ENCODE measurements at places on chromosomes 1 and 21.

DNA sequence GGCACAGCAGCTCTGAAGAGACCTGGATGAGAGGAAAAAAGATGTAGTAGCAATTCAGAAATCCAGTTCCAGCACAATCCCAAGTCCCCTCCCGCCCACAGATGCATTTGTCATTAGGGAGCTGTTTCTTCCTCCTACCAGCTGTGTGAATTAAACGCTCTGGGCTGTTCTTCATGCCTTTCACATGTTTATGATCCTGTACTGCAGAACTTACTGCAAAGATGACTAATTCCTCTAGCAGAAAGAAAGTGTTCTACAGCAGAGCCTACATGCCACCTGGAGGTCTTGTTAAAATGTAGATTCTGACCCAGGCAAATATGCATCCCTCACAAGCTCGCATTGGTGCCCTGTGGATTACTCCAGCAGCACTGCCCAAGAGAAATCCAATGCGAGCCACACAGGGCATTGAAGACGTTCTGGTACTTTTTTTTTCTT, 6.5 kb downstream of the ENO1 start:
- no peak for DNase-seq

DNA sequence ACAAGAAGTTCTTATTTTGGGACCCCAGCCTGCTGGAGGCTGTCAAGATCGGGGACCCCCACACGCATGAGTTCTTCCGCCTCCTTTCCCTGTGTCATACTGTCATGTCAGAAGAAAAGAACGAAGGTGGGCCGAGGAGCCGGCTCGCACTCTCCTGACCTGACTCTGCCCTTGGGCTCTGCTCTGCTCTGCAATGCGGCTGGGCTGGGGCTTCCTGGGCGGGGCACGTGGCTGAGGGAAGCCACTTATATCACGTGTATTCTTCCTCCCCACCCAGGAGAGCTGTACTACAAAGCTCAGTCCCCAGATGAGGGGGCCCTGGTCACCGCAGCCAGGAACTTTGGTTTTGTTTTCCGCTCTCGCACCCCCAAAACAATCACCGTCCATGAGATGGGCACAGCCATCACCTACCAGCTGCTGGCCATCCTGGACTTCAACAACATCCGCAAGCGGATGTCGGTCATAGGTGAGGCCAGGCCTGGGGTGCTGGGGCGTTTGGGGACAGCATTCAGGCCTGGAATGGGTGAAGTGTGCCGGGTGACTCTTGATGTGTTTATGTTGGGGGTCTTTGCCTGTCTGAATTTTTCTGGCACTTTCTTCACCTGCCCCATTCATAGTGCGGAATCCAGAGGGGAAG, 17.6 kb downstream of the ATP8B2 start:
- DNase-seq, result peak; percentile 84

GRCh38 chr1:233664804-233665574, 51.1 kb downstream of the KCNK1 start:
- no peak for DNase-seq

GRCh38 chr1:104132382-104132973, 382.8 kb downstream of the AMY1C start:
- DNase-seq, result no peak

DNA sequence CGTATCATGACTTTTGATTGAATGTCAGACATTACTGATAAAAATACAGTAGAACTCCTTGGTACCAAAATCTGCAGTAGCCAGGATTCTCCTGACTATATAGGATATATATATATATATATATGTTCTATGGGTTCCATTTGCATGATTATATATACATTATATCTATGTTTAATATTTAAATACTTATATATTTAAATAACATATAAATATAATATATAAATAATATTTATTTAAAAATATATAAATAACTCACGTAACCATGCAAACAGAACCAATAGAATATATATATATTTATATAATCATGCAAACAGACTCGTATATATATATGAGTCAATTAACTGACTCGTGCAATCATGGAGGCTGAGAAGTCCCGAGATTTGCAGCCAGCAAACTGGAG, 278.8 kb upstream of the PLXNA2 start:
- no peak for DNase-seq

DNA sequence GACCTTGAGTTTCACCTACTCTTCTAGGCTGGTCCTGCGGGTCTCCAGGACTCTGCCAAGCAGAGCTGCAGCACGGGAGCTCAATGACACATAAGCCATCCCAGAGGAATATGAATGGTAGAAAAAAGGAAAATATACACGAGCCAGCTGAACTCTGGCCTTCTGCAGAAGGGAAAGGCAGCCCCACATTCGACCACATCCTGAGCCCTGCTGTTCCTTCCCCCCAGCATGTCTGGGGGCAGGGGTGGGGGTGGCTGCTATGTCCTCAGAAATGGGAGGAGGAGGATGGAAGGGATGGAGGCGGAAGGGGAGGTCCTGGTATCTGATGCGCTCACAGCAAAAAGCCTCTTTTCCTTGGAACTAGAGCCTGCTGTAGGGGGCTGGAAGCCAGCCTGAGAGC, 12.1 kb upstream of the KDF1 start:
- DNase-seq, result no peak

GRCh38 chr1:22110016-22110415, 32.9 kb downstream of the WNT4 start:
- no peak for DNase-seq

GRCh38 chr1:32786856-32787255, 30.3 kb downstream of the YARS1 start:
- peak; percentile 21 for DNase-seq

DNA sequence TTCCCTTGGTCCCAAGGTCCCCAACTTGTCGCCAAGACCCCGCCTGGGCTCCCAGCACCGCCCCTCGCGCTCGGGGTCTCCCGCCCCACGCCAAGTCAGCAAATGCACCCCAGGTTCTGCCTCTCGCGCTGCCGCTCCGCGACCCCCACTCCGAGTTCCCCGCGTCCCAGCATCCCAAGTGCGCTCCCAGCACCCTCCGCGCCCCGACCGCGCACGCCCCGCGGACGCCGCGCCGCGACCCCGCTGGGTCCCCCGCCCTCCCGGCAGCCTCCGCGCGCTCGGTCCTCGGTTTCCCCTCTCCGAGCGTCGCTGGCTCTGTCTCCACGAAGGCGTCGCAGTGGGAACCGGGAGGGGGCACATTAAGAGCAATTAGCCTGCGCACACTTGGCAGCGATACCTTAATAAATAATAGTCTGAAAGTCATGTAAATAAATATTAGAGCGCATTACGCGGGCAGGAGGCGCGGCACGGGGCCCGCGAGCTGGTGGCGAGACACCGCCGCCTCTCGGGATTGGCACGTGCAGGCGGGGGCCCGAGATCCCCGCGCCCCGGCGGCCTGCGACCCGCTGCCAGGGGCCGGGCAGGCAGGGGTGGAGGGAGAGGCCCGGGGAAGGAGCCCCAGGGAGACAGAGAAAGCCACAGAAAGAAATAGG, 75.9 kb downstream of the VWA5B1 start:
- no peak for DNase-seq

- peak; percentile 71 for DNase-seq
Measured at GRCh38 chr21:41419921-41420862, 5.8 kb upstream of the MX1 start.

DNA sequence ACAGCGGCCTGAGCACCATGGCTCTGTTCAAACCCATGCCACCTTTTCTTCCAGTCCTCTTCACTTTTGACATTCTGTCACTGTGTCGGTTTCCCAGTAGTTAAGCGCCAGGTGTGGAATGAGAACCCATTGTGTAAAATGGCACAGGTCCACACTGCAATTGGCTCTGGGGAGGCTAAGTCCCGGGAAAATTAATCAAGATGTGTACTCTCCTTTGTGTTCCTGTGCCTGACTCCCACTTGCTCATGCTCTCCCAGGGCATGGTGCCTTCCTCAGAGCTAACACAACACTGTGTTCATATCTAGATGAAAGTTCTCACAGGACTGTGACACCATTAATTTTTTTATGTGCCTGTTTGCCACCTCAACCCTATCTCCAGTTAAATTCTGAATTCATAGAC, 59.0 kb upstream of the BTG3 start:
- DNase-seq, result no peak

DNA sequence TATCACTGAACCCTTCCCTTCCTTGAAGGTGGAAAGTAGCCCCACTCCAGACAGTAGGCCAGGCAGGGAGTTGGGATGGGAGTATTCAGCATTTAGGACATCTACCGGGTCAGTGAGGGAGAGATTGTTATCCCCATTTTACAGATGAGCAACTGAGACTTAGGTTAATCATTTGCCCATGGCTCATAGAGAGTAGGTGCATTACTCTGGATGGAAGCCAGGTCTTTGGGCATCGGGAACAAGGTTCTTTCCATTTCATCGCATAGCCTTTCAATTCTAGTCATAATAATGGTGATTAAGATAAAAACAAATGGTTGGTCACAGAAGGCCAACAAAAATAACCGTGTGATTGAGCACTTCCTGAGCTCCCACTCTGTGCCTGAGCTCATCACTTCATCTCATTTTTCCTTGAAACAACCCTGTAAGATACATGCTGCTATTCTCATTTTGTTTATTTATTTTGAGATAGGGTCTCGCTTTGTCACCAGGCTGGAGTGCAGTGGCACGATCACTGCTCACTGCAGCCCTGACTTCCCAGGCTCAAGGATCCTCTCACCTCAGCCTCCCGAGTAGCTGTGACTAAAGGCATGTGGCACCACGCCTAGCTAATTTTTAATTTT, 64.8 kb downstream of the NAV1 start:
- DNase-seq, result no peak

DNA sequence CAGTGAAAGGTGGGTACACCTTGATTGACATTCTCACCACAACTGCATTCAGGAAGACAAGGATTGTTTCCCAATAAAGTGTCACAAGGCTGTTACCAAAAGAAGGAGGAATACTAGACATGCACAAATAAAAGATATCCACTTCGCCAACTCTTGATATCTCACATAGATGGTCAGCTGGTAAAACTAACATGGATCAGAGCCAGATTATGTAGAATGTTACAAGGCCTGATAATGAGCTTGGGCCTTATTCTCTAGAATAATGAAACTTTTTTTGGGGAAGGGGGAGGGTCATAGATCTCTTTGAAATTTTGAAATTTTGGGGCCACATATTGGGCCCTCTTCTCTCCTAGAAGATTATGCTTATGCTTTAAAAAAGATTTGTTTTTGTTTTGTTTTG, 24.9 kb downstream of the RAP1A start:
- DNase-seq, result no peak

- no peak for DNase-seq
Measured at GRCh38 chr1:204479387-204480136, 15.0 kb downstream of the PIK3C2B start.

- no peak for DNase-seq
Measured at GRCh38 chr1:110125810-110126209, 13.6 kb downstream of the UBL4B start.

GRCh38 chr1:65764052-65764451, 28.6 kb upstream of the PDE4B start:
- no peak for DNase-seq

GRCh38 chr1:108829498-108829916, 27.4 kb downstream of the AKNAD1 start:
- no peak for DNase-seq

- no peak for DNase-seq
Measured at GRCh38 chr1:89935235-89935634, 59.7 kb upstream of the ZNF326 start.

- no peak for DNase-seq
Measured at GRCh38 chr1:70504176-70504820, 93.2 kb downstream of the CTH start.

GRCh38 chr1:226419284-226420029, 11.6 kb upstream of the PARP1 start:
- no peak for DNase-seq

- DNase-seq, result no peak
Measured at GRCh38 chr1:65321879-65322278, 12.5 kb downstream of the DNAJC6 start.

GRCh38 chr1:57012315-57012714, 46.5 kb upstream of the C8B start:
- DNase-seq, result no peak

GRCh38 chr1:173161510-173162221, 45.5 kb downstream of the TNFSF4 start:
- no peak for DNase-seq

DNA sequence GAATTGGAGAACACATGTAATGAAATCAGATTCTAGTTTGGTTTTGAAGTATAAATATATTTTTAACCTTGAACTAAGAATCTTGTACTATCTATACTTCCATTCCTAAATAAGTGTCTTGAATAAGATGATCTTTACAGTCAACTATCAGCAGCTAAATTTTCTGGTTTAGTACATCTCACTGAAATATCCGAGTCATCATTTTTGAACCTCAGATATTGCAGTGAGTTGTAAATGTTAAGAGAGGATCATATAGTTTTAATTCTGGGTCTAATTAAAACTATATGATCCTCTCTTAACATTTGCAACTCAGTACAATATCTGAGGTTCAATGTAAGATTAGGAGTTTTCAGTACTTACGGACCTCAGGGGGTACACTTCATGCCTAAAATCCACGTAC, 768.8 kb upstream of the ADAMTS5 start:
- DNase-seq, result no peak

GRCh38 chr1:185351734-185352466, 34.9 kb upstream of the IVNS1ABP start:
- no peak for DNase-seq

GRCh38 chr1:14682941-14683621, 84.6 kb downstream of the KAZN start:
- DNase-seq, result no peak

DNA sequence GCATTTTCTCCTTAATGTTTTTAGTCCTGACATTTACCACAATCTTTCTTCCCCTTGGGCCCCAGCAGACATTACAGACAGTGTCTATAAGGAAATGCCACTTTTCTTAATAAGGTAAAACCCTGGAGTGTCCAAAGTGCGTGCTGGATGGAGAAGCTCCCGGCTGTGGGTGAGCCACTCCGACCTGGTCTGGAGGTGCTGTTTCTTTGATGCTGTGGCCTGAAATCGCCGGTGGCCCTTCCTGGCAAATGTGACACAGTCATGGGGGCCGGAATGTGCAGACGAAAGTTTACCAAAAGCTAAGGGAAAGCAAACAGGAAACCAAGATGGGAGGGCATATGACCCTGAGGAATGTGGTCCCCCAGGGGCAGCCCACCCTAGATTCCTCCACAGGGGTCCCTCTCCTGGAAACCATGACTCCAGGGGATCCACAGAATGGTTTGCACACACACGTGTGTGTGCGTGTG, 77.9 kb downstream of the FHAD1 start:
- no peak for DNase-seq

- DNase-seq, result no peak
Measured at GRCh38 chr1:112933820-112934571, 22.0 kb downstream of the SLC16A1 start.

DNA sequence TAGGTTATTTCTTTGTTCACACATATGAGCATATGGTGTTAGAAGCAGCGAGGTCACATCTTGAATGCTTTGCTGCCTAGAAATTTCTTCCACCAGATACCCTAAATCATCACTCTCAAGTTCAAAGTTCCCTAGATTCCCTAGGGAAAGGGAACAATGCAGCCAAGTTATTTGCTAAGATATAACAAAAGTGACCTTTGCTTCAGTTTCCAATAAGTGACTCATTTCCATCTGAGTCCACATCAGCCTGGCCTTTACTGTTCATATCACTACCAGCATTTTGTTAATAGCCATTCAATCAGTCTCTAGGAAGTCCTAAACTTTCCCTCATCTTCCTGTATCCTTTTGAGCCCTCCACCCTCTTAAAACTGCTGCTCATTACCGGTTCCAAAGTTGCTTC, 1502.5 kb downstream of the KCNT2 start:
- DNase-seq, result no peak

- DNase-seq, result no peak
Measured at GRCh38 chr1:113142791-113143190, 69.8 kb downstream of the LRIG2 start.

Data from CD4-positive, alpha-beta T cell treated with Interleukin-17A for 1 hour (primary cell).